ENCODE measurements at places on chromosomes 1 and 21.
A peak's percentile ranks its signal among the peaks of the same experiment; 100 is the strongest.

DNA sequence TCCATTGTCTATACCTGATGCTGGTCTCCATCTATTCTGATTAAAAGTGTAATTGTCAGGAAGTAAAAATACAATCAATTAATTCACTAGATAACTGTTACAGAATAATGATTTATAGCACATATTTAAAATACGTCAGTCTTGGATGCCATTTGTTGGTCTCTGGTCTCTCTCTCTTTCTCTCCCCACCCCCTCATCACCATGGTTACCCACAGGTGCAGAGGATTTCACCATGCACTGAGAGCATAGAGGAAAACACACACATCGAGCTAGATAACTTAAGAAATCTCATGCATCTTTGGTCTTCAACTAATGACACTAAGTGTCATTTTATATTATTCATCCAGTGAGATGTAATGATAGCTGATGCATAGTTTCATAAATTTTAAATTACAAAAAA lies 33.4 kb downstream of the LRRC53 start:
- H3K36me3 ChIP-seq, result no peaks in the 10 kb centered on the region
- no peak overlapping the region for H3K4me3 ChIP-seq
- H3K27me3 ChIP-seq, result no peaks in the 10 kb centered on the region
- H3K27ac ChIP-seq, result no peak overlapping the region
- no peaks in the 10 kb centered on the region for H3K4me1 ChIP-seq
- DNase-seq, result no peak

DNA sequence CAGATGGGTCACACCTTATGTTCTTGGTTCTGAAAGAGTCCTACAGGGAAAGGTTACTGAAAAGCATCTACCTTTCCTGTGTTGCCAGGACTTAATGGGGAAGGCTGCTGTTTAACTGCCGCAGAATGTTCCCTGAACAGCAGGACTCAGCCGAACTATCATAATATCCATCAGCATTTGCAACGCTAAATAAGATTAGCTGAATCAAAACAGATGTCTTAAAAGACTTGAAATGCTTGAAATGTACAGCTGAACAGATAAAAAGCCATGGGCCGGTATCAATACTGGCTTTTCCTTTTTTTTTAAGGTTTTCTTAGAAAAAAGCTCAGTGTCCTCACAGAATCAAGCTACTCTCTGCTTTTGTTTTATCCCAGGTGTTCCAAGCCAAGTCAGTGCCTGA lies 19.7 kb upstream of the ATP13A2 start:
- H3K27me3 ChIP-seq, result no peaks in the 10 kb centered on the region
- H3K4me3 ChIP-seq, result no peak overlapping the region
- no peaks in the 10 kb centered on the region for H3K4me1 ChIP-seq
- H3K27ac ChIP-seq, result no peak overlapping the region
- peaks cover 52% of the 10 kb centered on the region for H3K36me3 ChIP-seq

DNA sequence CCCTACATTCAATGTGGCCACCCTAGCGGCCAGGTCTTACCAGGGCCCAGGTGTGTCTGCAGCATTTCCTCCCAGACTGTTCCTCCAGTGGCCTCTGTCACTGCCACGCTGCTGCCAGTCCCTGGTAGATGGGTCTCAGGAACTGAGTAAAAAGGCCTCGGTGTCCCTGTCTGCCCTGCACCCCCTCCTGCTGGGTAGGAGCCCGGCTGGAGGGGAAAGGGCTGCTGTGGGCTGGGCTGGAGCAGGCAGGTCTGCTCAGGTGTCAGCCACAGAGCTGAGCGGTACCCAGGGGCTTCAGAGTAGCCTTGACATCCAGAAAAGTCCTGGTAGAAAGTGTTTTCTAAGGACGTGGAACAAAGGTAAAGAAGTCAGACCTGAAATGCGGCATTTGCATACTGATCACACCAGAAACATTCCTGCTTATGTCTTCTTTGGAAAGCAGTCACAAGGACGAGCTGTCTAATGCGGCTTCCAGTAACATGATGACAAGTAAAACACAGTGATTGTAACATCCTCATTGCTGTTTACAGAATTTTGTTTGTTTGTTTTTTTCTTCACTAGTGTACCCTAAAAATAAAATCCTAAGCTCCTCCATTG lies 32.6 kb downstream of the SEC16B start:
- H3K4me1 ChIP-seq, result no peaks in the 10 kb centered on the region
- peaks cover 14% of the 10 kb centered on the region for H3K36me3 ChIP-seq
- no peak overlapping the region for H3K4me3 ChIP-seq
- H3K27me3 ChIP-seq, result no peaks in the 10 kb centered on the region

- H3K4me1 ChIP-seq, result peaks cover 93% of the 10 kb centered on the region
- peak overlapping the region; percentile 89 for H3K27ac ChIP-seq
- H3K36me3 ChIP-seq, result peaks cover 14% of the 10 kb centered on the region
- H3K27me3 ChIP-seq, result no peaks in the 10 kb centered on the region
- H3K4me3 ChIP-seq, result no peak overlapping the region
These were observed 8.7 kb downstream of the KIF21B start for GRCh38 chr1:201014816-201015200.

GRCh38 chr1:186740324-186740723 lies 60.1 kb upstream of the PTGS2 start:
- no peaks in the 10 kb centered on the region for H3K27me3 ChIP-seq
- H3K4me3 ChIP-seq, result no peak overlapping the region
- H3K36me3 ChIP-seq, result no peaks in the 10 kb centered on the region
- DNase-seq, result no peak
- no peaks in the 10 kb centered on the region for H3K4me1 ChIP-seq
- no peak overlapping the region for H3K27ac ChIP-seq

- no peak overlapping the region for H3K4me3 ChIP-seq
- peaks cover 3% of the 10 kb centered on the region for H3K36me3 ChIP-seq
- H3K4me1 ChIP-seq, result no peaks in the 10 kb centered on the region
- no peak for DNase-seq
- no peak overlapping the region for H3K27ac ChIP-seq
These were observed 66.9 kb downstream of the PHTF1 start for GRCh38 chr1:113692342-113692741.

DNA sequence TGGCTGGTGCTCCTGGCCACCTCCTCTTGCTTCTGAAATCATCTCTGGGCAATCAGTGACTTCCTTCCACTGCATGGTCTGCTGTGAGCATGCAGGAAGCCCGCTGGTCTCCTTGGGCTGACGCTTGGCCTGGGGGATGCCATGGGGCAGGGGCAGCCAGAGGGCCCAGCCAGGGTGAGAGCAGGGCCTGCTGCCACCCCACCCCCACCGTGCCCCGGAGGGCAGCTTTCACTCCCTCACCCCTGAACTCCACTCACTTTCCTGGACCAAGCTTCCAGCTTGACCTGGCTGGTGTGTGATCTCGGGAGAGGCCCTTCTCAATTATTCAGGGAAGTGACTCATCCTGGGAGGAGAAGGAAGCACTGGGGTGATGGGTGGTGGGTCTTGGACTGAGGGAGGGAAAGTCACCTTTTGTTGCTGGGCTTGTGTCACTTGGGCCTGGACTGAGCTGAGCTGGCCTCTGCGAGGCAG lies 270.2 kb upstream of the CSF3R start:
- H3K4me3 ChIP-seq, result no peak overlapping the region
- H3K36me3 ChIP-seq, result no peaks in the 10 kb centered on the region
- peaks cover 7% of the 10 kb centered on the region for H3K4me1 ChIP-seq
- no peak for DNase-seq
- H3K27me3 ChIP-seq, result no peaks in the 10 kb centered on the region

DNA sequence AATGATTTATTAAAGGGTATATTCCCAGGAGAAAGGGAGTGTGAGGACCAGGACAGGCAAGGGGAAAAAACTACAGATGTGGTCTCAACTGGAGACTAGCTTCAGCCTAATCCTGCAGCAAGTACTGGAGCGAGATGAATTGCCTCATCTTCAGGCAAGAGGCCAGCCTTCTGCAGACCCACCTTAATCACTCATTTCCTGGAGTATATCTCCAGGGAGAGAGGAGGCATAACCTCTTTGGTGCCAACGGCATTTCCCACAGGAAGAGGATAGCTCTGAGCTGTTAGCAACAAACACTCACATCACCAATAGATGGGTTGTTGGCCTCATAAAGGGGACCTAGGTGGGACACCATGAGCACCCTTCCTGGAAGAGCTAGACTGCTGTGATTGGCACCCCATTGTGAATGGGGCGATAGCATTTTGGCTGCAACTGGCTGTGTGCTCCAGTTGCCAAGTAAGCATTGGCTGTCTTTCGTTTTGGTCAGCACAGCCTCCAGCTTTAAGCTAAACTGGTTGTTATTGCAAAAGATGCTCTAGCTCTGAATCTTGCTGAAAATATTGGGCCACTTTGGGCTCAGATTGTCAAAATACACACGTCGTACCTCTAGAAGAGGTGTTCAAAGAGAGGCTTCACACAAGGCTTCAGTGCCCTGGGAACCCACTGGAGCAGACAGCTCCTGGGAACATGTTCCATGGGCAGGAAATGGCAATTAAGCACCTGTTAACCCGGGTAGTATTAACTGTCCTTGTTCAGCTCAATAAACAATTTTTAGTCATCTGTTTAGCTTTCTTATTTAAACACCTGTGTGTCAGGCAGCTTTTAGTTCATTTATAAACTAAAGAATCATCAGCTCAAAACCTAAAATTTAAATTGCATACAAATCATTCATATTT lies 314.8 kb upstream of the C1orf87 start:
- no peaks in the 10 kb centered on the region for H3K4me1 ChIP-seq
- H3K4me3 ChIP-seq, result no peak overlapping the region
- no peaks in the 10 kb centered on the region for H3K36me3 ChIP-seq
- H3K27me3 ChIP-seq, result no peaks in the 10 kb centered on the region

DNA sequence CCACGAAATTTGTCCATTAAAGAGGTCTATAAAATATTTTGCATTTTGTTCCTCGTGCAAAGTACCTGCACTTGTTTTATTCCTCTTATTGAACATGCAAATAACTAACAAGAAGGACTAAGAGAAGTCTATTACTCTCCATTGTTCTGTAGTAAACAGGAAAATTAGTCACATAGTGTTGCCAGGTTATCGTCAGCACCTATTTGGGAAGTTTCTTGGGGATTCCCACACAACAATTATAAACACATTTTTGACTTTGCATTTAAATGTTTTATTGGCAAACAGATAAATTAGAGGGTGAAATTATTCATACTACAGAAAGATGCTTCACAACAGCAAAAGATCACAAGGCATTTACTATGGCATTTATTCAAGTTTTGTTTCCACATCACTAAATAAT lies 174.5 kb downstream of the ZC3H11B start:
- DNase-seq, result no peak
- no peak overlapping the region for H3K4me3 ChIP-seq
- no peaks in the 10 kb centered on the region for H3K36me3 ChIP-seq
- H3K27ac ChIP-seq, result no peak overlapping the region
- H3K27me3 ChIP-seq, result no peaks in the 10 kb centered on the region

GRCh38 chr1:208844158-208844557 lies 600.0 kb upstream of the PLXNA2 start:
- no peaks in the 10 kb centered on the region for H3K36me3 ChIP-seq
- no peak overlapping the region for H3K4me3 ChIP-seq
- no peak for DNase-seq
- H3K27ac ChIP-seq, result no peak overlapping the region
- H3K27me3 ChIP-seq, result no peaks in the 10 kb centered on the region

- no peak overlapping the region for H3K4me3 ChIP-seq
- H3K36me3 ChIP-seq, result peaks cover 7% of the 10 kb centered on the region
- no peaks in the 10 kb centered on the region for H3K27me3 ChIP-seq
- DNase-seq, result no peak
- H3K4me1 ChIP-seq, result peaks cover 60% of the 10 kb centered on the region
These were observed 3.4 kb upstream of the MARCKSL1 start for GRCh38 chr1:32339363-32339978.

- H3K27ac ChIP-seq, result peak overlapping the region; percentile 29
- peak overlapping the region; percentile 70 for H3K4me3 ChIP-seq
- DNase-seq, result no peak
- H3K27me3 ChIP-seq, result peaks cover 11% of the 10 kb centered on the region
These were observed 1.2 kb downstream of the AK5 start for GRCh38 chr1:77282866-77283539.

- no peak overlapping the region for H3K27ac ChIP-seq
- no peak for DNase-seq
- H3K4me3 ChIP-seq, result no peak overlapping the region
These were observed 987.9 kb downstream of the ADGRL2 start for GRCh38 chr1:82788660-82789059.

- DNase-seq, result no peak
- H3K4me1 ChIP-seq, result no peaks in the 10 kb centered on the region
- no peak overlapping the region for H3K27ac ChIP-seq
- H3K4me3 ChIP-seq, result no peak overlapping the region
These were observed 30.3 kb upstream of the PPP2R5A start for GRCh38 chr1:212254853-212255363.

- no peak overlapping the region for H3K27ac ChIP-seq
- H3K36me3 ChIP-seq, result no peaks in the 10 kb centered on the region
- peaks cover 12% of the 10 kb centered on the region for H3K4me1 ChIP-seq
These were observed 63.0 kb downstream of the HIVEP3 start for GRCh38 chr1:41855713-41856112.

DNA sequence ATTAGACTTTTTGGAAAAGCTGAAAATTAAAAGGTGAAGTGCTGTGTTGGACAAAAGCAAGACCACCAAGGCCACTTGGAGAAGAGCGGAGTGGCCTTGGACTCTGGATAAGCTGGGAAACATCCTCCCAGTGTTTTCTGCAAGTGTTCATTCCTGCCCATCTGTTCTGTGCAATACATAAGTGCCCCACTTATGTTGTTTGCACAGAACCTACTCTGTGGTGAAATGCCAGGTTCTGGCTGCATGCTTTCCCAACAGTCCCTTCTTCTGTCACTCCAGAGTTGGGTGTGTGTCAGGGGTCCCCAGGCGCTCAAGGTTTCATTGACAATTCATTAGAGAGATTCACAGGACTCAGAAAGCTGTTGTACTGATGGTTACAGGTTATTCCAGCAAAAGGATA lies 30.3 kb downstream of the NHLH2 start:
- no peaks in the 10 kb centered on the region for H3K27me3 ChIP-seq
- no peak overlapping the region for H3K4me3 ChIP-seq
- no peaks in the 10 kb centered on the region for H3K36me3 ChIP-seq
- DNase-seq, result no peak
- H3K27ac ChIP-seq, result no peak overlapping the region
- H3K4me1 ChIP-seq, result no peaks in the 10 kb centered on the region

- no peak overlapping the region for H3K27ac ChIP-seq
- no peaks in the 10 kb centered on the region for H3K4me1 ChIP-seq
- no peak overlapping the region for H3K4me3 ChIP-seq
These were observed 9.8 kb downstream of the TNFRSF9 start for GRCh38 chr1:7930645-7931445.

Data from spinal cord (tissue), 10 donors.